Activated naive CD4-positive, alpha-beta T cell (primary cell): ENCODE measurements at places on chromosomes 2 and 18.

DNA sequence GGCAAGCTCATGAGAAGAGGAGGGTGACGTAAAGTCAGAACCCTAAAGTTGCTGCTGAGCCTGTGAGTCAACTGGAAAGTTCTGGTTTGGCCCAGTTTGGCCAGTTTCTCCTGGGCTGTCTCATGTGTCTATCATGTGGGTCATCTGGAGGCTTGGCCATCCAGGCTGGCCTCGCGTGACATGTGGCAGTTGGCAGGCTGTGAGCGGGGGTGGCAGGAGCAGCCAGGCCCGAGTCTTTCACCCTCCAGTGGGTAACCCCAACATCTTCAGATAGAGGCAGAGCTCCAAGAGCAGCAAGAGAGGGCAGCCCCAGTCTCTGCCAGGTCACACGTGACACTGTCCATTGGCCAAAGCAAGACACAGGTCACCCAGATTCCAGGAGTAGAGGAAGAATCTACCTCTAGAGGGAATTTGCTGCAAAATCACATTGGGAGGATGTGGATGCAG lies 51.5 kb downstream of the FHOD3 start:
- DNase-seq: no peak

DNA sequence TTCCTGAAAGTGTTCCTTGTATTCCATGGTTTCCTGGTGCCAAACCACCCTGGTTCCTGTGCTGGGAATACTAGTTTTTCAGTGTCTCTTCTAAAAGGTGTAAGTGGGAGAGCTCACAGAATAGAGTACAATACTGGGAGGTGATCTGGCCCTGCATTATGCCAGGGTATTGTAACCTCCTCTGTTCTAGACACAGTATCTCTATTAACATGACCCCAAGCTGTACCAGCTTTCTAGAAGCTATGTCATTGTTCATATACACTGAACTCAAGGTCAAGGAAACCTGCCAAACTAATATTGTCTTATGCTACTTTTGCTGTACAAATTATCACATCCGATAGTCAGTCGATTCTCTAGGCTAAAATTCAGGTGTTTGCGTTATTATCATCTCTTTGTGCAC lies 32.7 kb downstream of the SETBP1 start:
- DNase-seq: no peak

DNA sequence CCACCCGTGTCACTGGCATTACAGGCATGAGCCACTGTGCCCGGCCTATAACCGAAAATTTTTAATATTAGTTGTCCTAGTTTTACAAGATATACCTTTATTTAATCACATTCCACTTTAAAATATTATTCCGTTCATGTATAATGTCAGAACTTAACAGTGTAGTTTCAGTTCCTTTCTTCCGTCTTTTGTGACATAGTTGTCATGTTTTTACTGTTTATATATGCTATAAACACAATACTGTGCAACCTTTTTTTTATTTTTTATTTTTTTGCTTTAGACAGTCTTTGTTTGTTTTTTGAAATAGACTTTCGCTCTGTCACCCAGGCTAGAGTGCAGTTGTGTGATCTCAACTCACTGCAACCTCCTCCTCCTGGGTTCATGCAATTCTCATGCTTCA lies 129.5 kb upstream of the TTC27 start:
- DNase-seq: no peak

- DNase-seq: no peak
Measured at GRCh38 chr2:213157242-213157641, 5.8 kb upstream of the IKZF2 start.

GRCh38 chr2:68743531-68743930 lies 8.9 kb downstream of the ARHGAP25 start:
- DNase-seq: no peak

DNA sequence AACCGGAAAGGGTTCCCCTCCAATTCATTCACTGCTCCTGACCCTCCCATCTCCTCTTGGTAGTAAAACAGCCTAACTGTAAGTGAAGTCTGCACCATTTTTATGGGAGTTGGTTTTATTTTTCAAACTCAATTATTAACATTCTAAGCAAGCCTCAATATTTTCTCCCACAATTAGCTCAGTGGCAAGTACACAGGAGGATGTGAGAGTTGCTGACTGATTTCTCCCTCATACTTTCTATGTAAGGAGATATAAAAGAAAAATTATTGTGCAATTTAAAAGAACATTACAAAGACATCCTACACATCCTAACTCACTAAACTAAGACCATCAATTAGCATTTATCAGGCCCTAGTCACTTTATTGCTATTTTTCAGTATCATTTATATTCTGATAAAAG lies 73.9 kb downstream of the PIAS2 start:
- DNase-seq: no peak

DNA sequence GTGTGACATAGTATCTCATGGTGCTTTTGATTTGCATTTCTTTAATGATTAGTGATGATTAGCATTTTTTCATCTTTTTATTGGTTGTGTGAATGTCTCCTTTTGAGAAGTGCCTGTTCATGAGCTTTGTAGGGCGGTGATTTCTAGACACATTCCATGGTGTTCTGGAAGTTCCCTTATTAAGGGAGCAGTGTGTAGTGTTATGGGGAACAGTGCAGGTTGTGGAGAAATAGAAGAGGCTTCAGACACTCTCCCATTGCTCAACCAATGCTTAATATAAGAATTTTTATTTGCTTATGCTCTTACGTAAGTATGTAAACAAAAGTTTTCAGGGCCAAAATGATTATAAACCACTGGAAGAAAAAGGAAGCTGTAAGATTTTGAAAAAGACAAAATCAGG lies 34.7 kb downstream of the MMADHC start:
- no peak for DNase-seq

- no peak for DNase-seq
Measured at GRCh38 chr2:105287692-105288091, 41.8 kb downstream of the TGFBRAP1 start.

- DNase-seq: no peak
Measured at GRCh38 chr2:26733413-26733812, 30.7 kb upstream of the SLC35F6 start.

GRCh38 chr2:109333414-109334210 lies 204.6 kb downstream of the SH3RF3 start:
- no peak for DNase-seq

GRCh38 chr18:22257022-22257543 lies 87.7 kb downstream of the GATA6 start:
- DNase-seq: no peak

GRCh38 chr18:9711361-9712129 lies 3.4 kb downstream of the RAB31 start:
- no peak for DNase-seq

GRCh38 chr2:188439986-188440385 lies 148.3 kb downstream of the GULP1 start:
- DNase-seq: no peak

- no peak for DNase-seq
Measured at GRCh38 chr2:223051693-223052289, at the start of gene KCNE4. Gene KCNE4 (plus strand): TSS chr2:223052190. CDS start chr2:223052831, 641 bp downstream.

DNA sequence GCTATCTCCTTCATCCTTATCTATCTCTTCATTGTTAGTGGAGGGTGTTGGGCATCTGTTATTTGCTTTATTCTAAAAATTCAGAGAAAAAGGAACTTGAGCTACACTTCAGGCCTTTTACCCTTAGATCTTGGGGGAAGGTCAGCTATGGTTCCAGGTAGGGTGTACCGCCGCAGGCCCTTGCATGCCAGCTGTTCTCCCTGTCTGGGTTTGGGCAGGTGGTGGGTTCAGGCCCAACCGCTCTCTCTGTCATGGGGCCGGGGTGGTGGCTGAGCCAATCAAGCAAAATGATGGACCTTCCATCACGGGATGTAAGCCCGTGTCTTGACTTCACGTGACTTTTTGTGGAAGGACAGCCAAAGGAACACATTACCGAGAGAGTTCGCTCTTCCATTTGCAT lies 231.1 kb downstream of the LDLRAD4 start:
- no peak for DNase-seq
